Stimulated activated CD4-positive, alpha-beta T cell treated with anti-CD3 and anti-CD28 coated beads, Interleukin-15, amount 100 ng/mL, for 1 hour (primary cell): ENCODE measurements at places on chromosomes 5 and 9.

- DNase-seq: no peak
Measured at GRCh38 chr5:150341331-150341730, 16.2 kb upstream of the TCOF1 start.

DNA sequence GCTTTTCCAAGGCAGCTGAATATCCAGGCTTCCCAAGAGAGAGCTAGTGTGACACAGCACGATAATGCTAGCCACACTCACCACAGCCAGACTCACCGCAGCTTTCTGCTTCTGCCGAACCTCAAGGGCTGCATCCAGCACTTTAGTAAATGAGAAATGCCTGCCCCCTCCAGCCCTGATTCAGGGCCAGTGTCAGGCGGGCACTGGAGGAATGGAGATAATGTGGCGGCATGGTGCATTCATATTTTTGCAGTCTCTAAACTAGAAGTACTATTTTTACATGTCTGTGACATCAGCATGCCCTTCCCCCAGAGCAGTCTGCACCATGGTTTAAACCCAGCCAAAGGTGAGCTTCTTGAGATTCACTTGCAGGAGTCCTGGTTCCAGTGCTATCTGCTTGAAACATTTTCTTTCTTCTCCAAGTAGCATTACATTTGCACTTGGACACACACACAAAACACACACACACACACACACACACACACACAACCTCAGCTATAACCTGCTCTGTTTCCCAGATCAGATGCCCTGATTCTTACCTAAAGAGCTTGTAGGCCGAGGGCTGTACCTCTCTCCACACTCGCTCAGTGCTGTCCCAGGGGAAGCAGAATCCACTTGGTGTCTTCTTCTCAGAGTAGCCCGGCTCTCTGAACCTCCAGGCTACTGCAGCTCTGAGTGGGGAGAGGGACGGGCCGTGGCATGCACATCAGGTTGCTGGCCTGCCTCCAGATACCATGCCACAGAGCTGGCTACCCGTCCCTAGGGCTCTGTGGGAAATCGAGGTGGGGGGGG, at the start of gene FGF1:
Gene FGF1 (minus strand): TSS at position 673 of the 792 bp plus-strand sequence. CDS start 71,963 bp downstream, outside the sequence.
- DNase-seq: no peak

DNA sequence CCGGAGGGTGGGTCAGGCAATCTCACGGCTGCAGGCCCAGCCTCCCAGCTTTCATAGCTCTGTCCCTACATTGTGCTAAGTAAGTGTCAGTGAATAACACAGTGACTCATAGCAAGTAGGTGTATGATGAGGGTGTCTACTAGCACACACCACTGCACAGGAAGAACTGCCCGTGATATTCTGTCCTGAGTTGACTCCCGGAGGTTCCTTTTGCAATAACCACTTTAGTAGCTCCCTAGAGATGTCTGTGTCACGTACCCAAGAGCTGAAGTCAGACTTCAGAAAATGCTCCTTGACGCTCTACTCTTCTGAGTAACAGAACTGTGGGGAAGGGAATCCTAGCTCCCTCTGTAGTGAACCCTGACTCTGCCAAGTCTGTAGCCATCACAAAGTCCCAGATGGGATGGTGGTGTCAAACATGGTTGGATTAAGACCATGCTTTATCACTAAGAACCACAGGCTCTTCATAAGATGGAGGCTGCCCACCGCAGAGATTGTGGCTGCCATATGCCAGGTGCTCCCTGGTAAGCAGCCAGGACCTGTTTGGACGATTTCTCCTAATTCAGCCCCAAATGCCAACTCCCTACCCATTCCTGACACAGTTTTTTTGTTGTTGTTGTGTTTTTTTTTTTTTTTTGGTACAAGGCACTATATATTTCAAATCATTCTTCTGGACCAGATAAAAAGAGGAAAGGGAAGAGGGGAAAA, 352.6 kb upstream of the PANK3 start:
- no peak for DNase-seq

DNA sequence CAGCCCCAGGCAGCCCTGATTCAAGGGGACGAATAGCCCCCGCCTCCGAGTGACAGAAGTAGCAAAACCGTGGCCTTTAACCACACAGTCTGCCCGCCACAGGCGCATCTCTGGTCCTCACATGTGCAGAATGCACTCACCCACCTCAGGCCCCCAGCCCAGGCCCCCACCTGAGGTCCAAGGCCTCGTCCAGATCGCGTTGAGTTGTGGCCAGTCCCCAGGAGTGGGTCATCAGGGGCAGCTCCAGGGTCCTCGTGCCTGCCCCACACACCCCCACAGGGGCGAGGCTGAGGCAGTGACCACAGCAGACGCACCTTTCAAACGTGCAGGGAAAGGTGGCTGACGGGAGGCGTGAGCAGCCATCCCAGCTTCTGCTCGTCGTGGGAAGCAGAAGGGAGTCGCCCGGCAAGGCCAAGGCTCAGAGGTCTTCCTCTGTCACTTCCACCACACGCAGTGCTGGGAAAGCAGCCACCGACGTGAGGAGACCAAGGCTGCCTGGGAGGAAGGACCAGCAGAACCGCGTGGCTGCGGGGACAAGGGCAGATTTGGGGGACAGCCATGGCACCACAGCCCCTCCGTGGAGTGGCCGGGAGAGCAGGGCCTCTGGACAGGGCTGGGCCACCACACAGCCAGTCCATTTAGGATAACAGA, 77.8 kb upstream of the OTULINL start:
- DNase-seq: no peak

- no peak for DNase-seq
Measured at GRCh38 chr5:29262339-29263123, 1931.0 kb upstream of the CDH6 start.

DNA sequence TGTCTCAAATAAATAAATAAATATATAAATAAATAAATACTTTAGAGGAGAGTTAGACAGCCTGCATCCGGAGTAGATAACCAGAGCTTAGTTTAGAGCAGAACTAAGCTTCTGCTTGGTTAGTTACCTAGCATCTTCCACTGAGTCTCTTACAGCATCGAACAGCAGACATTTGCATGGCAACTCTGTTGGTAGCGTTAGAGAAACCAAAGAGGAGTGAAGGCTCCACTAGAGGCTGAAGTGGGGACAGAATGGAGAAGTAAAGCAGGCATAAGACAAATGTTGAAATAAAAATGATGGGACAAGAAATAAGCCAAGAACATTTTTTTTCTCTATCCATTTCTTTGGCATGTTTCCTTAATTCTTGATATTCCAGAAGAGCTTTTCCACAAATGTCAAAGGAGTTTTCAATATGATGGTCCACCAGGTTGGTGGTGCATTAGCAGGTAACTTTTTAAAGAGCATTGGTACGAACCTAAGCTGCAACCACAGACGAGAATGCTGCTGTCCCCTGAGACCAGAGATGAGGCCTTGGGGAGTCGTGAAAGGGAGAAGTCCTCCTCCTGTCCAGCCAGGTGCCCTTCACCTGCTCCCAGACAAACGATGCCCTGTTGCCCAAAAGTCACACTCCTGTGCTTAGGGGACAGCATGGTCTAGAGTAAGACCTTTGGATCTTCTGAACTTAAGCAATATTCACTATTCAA, 438.3 kb downstream of the DIRAS2 start:
- DNase-seq: no peak

DNA sequence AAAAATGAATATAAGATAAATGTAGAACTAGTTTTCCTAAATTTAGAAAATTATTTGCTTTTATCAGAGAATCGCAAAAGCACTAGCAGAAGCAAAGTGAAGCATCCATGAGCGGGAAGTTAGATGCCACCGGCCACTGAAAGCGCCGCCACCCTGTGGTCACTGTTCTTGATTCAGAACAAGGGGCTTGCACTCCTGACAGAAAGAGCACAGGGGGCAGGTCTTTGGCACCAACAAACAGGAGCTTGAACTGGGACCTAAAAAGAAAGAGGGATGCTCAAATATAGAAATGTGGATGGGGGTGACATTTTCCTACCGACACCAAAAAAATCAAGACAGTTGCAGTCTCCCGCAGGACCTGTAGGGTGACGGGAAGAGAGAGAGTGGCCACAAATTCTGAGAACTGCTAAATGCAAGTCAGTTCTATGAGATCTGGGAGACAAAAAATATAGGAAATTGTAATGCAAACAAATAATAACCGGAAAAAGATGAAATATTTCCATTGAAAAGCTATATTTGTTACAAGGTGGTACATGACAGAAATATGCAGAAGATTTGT, 144.3 kb downstream of the CDH12 start:
- DNase-seq: no peak

- peak; percentile 61 for DNase-seq
Measured at GRCh38 chr9:72363908-72364678, 915 bp downstream of the ZFAND5 start.

GRCh38 chr9:132806723-132807421, 71.2 kb downstream of the AK8 start:
- no peak for DNase-seq

- no peak for DNase-seq
Measured at GRCh38 chr5:35830587-35830986, 26.1 kb upstream of the IL7R start.

- DNase-seq: no peak
Measured at GRCh38 chr5:87113861-87114260, 153.8 kb upstream of the RASA1 start.

- no peak for DNase-seq
Measured at GRCh38 chr9:114486205-114486963, 18.9 kb downstream of the WHRN start.

GRCh38 chr9:133331221-133331620, 4.8 kb downstream of the SURF6 start:
- no peak for DNase-seq

- no peak for DNase-seq
Measured at GRCh38 chr5:100746730-100747129, 156.4 kb downstream of the ST8SIA4 start.

- DNase-seq: no peak
Measured at GRCh38 chr5:163885117-163885516, 379.7 kb downstream of the MAT2B start.

DNA sequence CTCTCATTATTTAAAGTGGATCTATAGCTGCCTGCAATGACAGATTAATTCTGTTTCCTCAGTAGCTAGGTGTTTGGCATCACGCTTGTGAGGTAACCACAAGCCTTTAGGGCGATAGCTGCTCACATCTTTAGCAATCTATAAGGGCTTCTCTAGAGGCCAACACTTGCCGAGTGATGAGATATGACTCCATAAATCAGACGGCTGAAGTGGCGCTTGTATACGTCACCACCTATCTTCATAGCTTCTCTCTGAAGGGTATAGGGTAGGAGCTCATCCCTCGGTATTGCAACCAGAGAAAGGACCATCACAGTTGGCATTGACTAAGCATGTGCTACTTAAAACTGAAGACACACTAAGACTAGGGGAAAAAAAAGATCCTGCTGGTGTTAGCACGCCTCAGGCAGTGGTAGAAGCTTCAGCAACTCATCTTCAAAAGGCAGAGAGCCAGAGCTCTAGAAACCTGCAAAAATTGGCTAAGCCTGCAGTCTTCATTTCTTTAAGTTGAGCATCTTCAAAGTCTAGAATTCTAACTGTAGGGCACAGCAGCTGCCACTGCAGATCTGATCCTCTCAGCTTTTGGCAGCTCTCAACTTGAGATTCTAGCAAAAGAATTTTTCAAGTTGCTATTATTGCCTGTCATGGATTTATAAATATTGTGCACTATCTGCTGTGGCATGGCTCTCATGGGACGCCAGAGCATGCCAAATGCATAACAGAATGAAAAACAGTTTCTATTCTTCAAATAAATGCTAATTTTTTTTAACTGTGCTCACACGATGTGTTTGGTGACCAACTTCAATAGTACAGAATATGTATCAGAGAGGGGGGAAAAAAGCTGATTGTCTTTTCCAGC, 37.5 kb downstream of the PSMB7 start:
- no peak for DNase-seq

DNA sequence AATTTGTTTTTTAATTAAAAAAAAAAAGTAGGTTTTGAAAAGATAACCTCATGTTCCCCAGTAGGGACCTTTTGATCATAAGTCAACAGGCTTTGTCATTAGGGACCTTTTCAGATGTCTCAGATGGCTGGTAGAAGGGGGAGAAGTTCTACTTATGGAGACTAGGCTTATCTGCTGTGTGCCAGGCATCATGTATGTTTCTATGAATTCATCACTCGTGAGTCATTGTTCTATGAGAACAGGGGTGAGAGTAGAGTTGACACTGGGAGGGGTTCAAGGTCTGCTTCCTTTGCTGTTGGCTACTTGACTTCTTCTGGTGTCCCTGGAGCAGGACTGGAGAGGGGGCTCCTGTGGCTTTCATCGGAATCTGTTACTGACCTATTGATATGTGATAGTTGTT, 138.8 kb downstream of the KDM4C start:
- no peak for DNase-seq

- no peak for DNase-seq
Measured at GRCh38 chr5:31023105-31023504, 170.4 kb upstream of the CDH6 start.

- no peak for DNase-seq
Measured at GRCh38 chr9:785997-786396, 55.5 kb upstream of the DMRT1 start.

- DNase-seq: no peak
Measured at GRCh38 chr5:106290841-106291240, 1379.9 kb downstream of the EFNA5 start.

DNA sequence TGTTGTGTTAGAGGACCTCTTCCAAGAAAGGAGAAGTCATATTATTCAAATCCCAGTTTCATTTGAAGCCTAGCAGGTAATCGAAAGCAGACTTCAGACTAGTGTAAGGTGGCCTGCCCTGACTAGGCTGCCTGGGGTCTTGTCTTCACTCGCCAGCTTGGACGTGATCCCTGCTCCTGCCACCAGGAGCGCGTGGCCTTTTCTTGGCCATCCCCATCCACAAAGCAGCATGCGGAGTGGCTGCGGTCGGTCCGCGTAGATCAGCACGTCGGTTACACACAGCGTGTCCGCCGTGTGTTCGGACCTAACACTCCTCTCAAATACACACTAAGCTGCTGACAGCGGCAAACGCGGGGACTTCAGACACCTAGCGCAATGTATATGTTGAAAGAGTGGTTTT, 37.3 kb downstream of the CFAP77 start:
- DNase-seq: no peak

GRCh38 chr9:86163503-86163902, 64.1 kb upstream of the GOLM1 start:
- no peak for DNase-seq

DNA sequence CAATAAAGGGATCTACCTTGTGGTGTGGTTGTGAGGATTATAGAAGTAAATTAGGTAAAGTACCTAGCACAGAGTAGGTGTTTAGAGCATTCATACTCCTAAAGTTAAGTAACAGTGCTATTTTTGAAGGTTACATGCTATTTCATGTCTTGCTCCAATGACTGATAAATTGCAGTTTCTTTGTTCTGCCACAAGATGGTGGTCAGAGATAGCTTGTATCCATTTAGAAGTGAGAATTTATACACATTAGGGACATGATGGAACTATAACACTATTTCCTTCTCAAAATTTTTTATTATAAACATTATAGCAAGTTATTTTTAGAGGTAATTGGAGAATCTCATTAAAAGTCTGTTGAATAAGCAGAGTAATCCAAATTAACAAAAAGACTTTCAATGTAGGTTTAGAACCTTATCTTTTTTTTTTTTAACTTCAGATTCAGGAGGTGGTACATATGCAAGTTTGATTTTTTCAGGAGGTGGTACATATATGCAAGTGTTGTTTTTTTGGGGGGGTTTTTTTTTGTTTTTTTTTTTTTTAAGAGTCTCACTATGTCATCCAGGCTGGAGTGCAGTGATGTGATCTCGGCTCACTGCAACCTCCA, 17.1 kb downstream of the MTREX start:
- DNase-seq: no peak

GRCh38 chr9:80156756-80157472, 585.1 kb downstream of the TLE4 start:
- DNase-seq: no peak
